ENCODE measurements at places on chromosomes 7 and 10. TPM values are rescaled to one million over a fixed set of nuclear protein-coding genes. Genes with fewer than 3 reads are reported as not detected.
A peak's percentile ranks its signal among the peaks of the same experiment; 100 is the strongest.

GRCh38 chr10:106576534-106576933 lies 588.0 kb downstream of the SORCS1 start:
- no peak for DNase-seq

The BAG3 gene
- 46.4 TPM for total RNA-seq

The TEX47 gene
- total RNA-seq: not detected

- no peak for DNase-seq
Measured at GRCh38 chr10:44394696-44395381, 9.9 kb upstream of the CXCL12 start.

The PCLO gene
- 17.7 TPM for total RNA-seq

DNA sequence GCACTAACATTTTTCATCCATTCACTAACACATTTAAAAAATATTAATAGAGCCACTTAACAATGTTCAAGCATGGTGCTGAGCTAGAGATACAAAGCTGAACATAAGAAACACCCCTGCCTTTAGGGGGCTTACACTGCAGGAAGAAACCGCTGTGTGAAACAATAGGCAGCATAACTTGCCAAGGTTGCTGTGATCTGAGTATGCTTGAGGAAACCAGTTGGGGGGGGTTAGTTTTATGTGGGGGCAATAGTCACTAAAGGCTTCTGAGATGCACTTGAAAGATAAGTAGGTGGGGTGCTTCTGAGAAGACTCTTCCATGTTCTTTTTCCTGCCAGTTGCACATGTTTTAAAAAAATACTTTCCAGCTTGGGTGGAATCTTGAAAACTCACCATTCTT lies 2.8 kb downstream of the RBM17 start:
- DNase-seq: no peak

- DNase-seq: no peak
Measured at GRCh38 chr10:95423164-95424005, 132.6 kb upstream of the PDLIM1 start.

The ADAM22 gene
- 26.4 TPM for total RNA-seq

DNA sequence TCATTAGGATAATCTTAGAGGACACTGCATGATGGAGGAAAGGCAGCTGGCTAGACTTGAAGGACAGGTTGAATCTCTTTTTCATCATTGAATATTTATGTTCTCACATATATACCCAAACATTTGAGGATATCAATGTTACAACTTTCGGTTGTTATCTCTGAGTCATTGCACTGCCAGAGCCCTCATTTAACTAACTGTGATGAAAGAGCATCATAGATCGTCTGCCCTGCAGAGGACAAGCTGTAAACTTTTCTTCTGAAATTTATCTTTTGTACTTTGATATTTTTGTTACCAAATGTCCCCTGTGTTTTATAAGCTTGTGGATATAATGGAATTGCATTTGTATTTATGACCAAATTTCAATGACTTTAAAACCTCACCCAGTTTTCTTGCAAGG lies 298.7 kb downstream of the PHF14 start:
- DNase-seq: no peak

The PRLHR gene
- not detected for total RNA-seq

- DNase-seq: no peak
Measured at GRCh38 chr10:73590881-73591799, at the start of gene USP54. USP54 (minus strand) TSS chr10:73591342; CDS start chr10:73575658, 15,684 bp downstream.

DNA sequence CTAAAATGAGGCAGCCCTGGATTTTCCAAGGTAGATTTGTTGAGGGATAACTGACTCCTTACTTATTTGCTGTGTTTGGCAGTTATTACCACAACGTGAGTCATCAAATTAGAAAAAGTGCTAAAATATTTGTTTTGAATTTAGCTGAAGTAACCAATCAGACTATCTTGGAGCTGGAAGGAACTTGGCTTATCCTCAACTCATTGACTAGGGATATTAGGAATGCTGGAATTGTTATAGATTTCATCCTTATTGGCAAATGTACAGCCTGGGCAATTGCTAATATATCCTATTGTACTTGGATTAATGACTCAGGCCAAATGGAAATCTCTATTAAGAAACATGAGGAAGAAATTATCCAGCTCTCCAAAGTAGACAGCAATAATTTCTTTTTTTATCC lies 1189.0 kb upstream of the LRRN3 start:
- no peak for DNase-seq

DNA sequence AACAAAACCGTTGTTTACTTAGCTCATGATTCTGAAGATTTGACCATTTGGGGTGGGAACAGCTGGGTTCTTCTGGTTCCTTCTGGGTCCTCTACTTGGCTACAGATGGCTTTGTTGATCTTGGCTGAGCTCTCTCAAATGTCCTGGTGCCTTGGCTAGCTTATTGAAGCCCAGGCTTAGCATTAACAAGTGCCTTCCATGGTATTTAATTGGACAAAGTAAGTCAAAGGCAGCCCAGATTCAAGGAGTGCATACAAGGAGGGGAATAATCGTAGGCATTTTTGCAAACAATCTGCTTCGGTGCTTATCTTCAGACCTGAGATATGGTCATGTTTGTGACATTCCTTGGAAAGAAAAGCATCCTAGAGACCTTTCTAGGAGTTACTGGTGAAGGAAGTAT lies 81.4 kb downstream of the ADCYAP1R1 start:
- DNase-seq: no peak

DNA sequence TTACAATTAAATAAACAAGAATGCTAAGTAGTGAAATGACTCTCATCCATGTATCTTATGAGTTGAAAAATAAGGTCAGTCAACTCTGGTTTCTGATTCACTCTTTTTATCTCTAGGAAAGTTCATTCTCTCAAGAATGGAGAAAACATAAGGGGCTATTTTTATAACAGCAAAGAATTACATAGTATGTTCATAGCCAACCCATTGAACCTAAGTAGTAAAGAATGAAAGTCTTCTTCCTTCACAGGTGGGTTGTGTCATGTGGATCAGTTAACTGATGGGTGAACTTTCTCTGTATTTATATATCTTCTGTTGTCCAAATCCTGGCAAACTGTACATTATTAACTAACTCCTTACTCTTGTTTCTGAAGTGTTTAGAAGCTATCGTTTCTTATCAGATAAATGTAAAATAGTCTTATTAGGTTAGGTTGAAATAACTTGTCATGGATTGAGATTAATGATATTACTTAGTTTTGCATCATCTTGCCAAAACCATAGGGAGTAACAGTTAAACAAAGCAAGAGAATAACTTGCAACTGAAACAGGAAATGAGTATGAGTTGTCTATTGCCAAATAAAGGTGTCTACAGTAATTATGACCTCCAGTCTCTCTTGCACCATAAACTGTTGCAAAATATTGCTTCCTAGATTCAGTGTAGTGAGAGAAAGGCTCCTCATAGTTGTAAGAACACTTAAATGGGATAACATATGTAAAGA lies 86.8 kb downstream of the ANKRD7 start:
- DNase-seq: no peak

The SH2D4B gene
- total RNA-seq: not detected

DNA sequence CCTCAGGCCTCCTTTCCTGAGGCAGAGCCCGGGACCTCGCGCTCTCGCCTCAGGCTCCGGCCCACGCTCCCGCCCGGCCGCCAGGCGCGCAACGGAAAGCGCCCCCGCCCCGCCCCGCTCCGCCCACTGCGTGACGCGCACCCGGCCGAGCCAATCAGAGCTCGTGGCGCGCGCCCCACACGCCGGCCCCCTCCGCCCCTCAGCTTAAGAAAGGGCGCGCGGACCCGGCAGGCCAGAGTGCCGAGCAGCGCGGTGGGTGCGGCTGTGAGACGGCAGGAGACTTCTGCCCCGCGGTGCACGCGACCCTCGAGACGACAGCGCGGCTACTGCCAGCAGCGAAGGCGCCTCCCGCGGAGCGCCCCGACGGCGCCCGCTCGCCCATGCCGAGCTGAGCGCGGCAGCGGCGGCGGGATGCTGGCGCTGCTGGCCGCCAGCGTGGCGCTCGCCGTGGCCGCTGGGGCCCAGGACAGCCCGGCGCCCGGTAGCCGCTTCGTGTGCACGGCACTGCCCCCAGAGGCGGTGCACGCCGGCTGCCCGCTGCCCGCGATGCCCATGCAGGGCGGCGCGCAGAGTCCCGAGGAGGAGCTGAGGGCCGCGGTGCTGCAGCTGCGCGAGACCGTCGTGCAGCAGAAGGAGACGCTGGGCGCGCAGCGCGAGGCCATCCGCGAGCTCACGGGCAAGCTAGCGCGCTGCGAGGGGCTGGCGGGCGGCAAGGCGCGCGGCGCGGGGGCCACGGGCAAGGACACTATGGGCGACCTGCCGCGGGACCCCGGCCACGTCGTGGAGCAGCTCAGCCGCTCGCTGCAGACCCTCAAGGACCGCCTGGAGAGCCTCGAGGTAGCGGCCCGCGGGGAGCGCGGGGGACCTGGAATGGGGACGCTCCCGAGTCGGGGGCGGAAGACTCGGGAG lies at the start of gene NPTX2:
NPTX2 (plus strand) TSS at position 235 of the 909 bp plus-strand sequence; CDS start at position 412, 177 bp downstream.
- DNase-seq: no peak

- DNase-seq: no peak
Measured at GRCh38 chr7:91435381-91436059, 171.3 kb downstream of the FZD1 start.

GRCh38 chr7:22356010-22356691 lies 803 bp downstream of the RAPGEF5 start:
- DNase-seq: no peak

GRCh38 chr7:90446137-90446899 lies 23.1 kb upstream of the PTTG1IP2 start:
- DNase-seq: no peak

DNA sequence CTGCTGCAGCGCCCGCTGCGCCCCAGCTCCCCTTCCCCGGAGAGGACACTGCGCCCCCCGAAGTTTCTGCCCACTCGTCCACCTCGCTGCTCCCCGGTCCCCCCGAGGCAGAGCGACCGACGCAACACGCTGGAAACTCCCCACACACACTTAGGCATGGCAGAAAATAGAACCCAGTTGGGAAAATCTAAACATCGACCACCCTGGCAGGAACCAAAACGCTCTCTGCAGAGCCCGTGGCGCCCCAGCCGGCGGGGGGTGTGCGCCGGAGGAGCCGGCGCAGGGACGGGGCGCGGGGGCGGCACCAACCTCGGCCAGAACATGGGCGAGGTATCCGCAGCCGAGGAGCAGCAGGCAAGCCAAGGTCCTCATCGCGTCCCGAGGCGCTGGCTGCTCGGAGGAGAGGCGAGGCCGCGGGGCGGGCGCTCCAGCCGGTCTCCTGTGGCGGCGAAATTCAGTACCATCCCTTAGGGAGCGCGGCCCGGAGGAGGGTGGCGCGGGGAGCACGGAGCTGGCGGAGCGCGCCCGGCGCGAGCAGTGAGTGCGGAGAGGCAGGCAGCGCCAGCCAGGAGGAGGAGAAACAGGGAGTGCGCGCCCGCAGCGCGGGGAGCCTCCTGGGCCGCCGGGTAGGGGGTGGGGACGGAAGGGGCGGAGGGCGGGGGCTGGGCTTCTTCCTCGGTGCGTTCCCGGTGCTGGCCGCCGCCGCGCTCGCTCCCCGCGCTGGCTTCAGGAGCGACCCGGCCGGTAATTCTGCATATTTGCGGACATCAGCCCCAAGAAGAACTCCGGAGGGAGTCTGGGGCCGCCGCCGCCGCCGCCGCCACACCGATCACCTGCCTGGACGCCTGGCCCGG lies 789 bp downstream of the PDGFA start:
- DNase-seq: peak; percentile 85

The TRIM74 gene
- 2.1 TPM for total RNA-seq

Data from ureter (tissue), 1 donor.